Stimulated activated naive CD4-positive, alpha-beta T cell (primary cell): ENCODE measurements at places on chromosomes 12 and 14.

- no peak for DNase-seq
Measured at GRCh38 chr14:102234331-102235264, 70.4 kb downstream of the MOK start.

DNA sequence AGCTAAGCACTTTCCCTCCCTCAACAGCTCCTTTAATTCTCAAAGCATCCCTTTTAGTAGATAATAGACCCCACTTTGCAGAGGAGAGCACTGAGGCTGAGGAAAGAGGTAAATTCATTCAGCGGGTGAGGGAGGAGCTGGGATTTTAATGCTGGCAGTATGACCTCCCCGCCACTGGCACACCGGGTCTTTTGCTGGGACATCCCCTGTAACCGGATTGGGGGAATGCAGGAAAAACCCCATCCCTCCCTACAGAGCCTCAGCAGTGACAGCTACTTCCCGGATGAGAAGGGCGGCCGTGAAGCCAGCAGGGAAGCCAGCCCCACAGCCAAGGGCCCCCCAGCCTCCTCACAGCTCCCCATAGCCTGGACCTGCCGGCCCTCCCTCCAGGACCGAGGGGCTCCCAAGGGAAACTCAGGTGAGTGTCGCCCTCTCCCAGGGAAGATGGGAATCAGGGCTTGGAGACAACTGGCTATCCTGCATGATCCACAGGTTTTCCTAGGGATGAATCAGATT lies 12.1 kb downstream of the ZBTB39 start:
- DNase-seq, result no peak

DNA sequence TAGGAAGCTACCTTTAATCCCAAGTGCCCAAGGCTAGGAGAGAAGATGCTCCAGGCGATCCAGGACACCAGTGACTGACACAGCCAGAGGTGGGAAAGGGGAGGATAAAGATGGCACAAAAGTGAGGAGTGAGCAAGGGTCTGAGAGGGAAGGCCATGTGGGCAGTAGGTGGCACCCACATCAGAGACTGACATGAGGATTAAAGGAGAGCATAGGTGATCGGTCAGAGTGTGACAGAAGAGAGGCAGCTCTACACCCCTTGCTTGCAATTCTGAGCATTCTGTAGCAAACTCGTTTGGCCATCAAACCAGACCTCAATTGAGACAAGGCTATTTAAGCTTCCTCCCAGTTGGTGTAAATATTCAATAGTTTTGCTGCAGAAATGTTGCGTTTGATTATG lies 724 bp upstream of the CD27 start:
- DNase-seq, result no peak

DNA sequence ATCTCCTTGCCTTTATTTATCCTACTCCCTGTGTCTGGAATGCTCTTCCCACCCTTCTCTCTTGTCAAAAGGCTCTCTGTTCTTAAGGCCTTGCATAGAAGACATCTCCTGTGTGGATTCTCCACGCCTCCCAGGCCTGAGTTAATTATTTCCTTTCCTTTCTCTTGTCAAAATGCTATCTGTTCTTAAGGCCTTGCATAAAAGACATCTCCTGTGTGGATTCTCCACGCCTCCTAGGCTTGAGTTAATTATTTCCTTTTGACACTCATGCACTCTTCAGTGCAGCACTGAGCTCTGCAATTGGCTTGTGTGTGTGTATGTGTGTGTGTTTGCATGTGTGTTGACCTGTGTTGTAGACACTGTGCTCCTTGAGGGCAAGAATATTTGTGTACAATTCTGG lies 52.1 kb upstream of the DCD start:
- DNase-seq, result no peak

DNA sequence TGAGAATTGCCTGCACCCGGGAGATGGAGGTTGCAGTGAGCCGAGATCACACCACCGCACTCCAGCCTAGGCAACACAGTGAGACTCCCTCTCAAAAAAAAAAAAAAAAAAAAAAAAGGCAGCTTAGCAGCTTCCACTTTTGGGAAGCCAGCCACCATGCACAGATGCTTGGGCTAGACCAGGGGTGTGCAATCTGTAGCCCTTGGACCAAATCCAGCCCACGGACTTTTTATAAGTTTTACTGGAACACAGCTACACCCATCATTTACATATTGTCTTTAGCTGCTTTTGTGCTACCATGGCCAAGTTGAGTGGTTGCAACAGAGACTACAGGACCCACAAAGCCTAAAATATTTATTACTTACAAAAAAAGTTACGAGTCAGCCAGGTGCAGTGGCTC lies 6.7 kb downstream of the CIT start:
- DNase-seq, result no peak

- no peak for DNase-seq
Measured at GRCh38 chr12:40769846-40770245, 77.6 kb downstream of the CNTN1 start.

DNA sequence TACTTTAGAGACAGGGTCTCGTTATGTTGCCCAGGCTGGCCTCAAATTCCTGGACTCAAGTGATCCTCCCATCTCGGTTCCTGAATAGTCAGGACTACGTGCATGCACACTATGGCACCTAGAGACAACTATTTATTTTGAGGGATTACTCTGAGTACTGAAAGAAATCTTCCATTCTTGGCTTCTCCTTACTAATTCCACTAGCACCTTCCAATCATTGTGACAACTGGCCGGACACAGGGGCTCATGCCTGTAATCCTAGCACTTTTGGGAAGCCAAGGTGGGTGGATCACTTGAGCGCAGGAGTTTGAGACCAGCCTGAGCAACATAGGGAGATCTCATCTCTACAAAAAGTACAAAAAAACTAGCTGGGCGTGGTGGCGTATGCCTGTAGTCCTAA lies 42.1 kb upstream of the MTERF2 start:
- no peak for DNase-seq

- DNase-seq, result no peak
Measured at GRCh38 chr12:45324391-45324790, 108.5 kb downstream of the ANO6 start.

DNA sequence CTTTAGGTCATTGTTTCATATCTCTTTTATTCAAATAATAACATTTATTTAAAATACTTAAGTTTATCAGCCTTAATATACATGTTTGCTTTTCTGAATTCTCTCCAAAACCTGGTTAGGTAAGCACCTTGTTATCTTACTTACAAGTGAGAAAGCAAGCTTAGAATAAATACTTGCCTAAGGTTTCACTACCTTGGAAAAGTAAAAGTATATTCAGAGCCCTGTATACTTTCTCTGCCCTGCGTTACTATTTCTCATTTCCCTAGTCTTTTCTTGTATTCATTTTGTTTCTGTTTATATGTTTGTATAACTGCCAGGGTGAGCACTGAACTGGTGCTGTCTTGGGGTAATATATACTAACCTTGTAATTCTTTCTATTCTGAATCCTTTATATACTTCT lies 21.5 kb downstream of the METAP2 start:
- no peak for DNase-seq

DNA sequence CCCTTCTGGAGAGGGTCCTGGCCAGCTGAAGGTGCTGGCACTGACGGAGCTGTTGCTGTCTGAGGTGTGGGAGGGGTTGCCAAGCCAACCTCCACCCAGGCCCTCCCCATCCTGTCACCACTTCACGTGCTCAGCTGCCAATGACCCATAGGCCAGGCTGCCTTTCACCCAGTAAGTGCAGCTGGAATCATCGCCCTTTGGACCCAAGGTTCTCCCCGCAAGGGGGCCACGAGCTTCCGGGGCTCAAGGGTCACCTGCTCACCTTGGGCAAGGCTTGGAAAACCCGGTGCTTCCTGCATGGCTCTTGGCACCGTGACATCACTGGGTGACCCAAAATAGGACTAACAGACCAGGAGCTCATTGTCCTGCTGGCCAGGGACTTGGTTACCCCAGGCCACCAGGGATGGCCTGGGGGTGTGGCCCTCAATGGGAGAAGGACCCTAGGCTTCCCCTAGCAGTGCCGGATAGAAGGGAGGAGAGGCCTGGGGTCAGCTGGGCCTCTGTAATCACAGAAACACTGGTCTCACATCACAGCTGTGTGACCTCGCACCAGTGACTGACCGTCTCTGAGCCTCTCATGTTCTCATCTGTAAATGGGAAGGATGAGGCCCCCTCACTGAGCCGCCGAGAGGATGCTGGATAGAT lies 51.3 kb downstream of the CCDC85C start:
- no peak for DNase-seq

DNA sequence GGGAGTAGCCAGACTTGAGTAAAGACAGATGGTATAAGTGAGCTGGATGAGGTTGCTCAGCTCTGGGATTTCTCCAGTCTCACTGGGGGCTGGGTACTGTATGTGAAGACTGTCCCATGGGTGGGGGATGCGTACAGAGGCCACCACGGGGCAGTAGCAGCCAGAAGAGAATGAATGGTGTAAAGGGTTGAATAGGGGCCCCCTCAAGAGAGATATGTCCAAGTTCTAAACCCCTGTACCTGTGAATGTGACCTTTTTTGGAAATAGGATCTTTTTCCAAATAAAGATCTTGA lies 21.8 kb upstream of the BCDIN3D start:
- DNase-seq, result no peak

DNA sequence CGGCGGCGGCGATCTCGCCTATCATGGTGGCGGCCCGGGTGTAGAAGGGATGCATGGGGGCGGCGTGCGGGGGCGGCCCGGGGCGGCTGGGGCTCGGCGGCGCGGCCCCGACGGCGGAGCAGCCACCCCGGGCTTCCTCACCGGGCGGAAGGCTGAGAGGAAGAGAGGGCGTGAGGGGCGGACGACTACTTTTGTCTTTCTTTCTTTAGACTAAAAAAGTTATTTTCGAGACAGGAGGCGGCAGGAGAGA lies 240 bp downstream of the BTG1 start:
- no peak for DNase-seq

DNA sequence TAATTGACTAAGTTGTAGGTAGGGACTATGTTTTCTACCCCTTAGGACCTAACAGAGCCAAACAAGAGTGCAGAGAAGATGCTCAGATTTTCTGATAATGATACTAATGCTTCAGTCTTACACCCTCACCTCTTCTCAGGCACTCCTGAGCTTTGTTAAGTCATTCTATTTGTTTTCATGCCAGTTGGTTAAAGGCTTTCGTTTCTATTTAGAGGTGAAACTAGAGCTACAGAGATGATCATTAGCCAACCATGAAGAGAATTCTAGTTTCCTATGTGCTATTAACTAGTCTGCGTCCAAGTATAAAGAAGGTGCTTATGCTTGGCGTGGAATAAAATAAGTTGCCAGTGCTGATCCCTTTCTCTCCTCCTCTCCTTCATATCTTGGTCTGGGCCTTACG lies 34.6 kb upstream of the PYGL start:
- DNase-seq, result no peak

- no peak for DNase-seq
Measured at GRCh38 chr14:93734086-93734822, 54.0 kb downstream of the PRIMA1 start.

- DNase-seq, result no peak
Measured at GRCh38 chr14:45947830-45948229, 694.8 kb upstream of the MIS18BP1 start.

- DNase-seq, result no peak
Measured at GRCh38 chr12:47799357-47799955, 20.2 kb downstream of the HDAC7 start.

- no peak for DNase-seq
Measured at GRCh38 chr14:73000073-73000472, 26.8 kb downstream of the ZFYVE1 start.

DNA sequence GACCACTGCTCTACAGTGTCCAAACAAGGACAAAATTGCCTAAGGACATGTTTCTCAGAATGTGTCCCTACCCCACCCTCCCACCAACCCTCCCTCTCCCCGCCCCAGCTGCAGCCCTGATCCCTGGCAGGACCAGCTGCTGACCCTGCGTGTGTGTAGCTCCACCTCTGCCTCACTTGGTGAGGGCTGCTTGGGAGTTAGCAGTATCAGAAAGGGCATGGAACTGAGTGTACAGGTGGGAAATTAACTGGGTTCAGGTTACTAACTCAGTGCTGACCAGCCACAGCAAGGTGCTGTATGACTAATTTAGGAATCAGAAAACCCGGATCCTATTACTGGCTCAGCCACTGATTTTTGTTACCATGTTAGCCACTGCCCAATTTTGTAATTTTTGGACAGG lies 11.3 kb upstream of the PLEKHD1 start:
- no peak for DNase-seq

DNA sequence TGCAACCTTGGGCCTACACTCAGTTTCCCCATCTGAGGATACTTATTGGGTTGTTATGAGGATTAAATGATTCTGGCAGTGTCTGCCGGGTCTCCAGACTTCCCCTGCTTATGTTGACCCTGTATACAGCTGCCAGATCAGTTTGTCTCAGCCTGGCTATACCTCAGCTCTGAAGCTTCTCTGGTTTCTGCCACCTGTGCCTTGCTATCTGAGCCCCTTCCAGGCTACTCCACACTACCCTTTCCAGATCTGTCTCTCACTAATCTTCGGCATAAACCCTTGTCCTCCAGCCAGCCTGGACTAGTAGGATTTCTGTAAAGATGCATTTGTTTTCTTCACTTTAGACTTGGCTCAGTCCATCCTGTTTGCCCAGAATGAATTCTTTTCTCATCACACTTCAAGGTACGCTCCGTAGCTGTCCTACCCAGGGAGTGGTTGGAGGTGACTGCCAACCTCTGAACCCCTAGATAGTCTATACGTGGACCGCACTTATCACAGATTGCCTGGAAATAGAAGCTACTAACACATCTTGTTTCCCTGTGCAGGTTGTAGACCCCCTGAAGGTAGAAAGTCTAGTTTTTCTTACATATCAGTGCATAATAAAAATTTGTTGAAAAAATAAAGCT lies 422.4 kb downstream of the RAD51B start:
- no peak for DNase-seq

DNA sequence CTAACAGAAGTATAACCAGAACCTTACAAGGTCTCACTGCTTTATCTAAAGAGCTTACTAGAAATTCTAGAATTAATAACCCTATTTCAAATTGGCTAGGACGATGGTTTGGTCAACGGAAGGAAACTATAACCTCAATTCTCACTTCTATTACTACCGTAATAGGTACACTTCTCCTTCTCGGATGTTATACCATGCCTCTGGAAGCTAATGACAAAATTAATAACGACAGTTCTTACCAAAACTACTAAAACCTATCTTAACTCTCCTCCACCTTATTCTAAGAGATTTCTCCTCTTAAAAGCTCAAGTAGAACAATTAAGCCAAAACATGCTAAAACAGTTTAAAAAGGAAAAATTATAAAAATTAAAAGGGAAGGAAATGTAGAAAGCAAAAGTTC lies 23.7 kb upstream of the UBC start:
- no peak for DNase-seq

GRCh38 chr12:80700327-80700726 lies 7.1 kb upstream of the MYF6 start:
- DNase-seq, result no peak

DNA sequence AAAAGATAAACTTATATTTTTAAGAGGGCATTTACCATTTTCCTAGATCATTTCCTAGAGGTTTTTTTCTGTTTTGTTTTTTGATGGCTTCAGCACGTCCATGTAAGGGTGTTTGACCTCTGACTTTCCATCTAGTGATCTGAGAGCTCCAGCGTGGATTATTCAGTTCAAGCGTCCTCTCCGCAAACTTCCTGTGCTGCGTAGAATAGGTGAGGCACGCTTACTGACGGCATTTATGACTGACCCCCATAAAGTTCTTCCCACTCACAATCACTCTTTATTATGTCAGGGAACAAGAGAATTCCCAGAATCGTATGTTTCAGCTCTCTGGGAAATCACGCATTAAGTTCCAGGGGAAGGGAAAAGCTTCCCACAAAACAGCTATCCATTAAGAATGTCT lies 16.4 kb downstream of the CCDC92 start:
- DNase-seq, result no peak
